ENCODE measurements at places on chromosomes 2 and 18.

GRCh38 chr2:146003337-146003736 is 1483.4 kb upstream of the ZEB2 start:
- DNase-seq: no peak

DNA sequence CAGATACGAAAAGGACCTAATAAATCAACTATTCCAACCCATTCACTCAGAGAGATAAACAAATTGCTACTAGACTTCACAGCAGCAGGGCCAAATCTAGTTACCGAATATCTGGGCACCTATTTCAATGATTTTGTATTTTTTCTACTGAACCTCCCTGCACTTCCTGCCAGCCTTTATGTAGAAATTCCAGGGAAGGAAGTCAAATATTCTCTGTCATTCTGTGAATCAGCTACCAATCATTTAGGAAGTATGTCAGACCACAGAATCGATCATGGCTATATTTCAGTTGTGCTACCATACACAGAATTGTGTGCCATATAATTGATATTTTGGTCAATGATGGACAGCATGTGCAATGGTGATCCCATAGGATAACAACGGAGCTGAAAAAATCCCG is 109.6 kb upstream of the SPOPL start:
- no peak for DNase-seq

- DNase-seq: no peak
Observed at GRCh38 chr2:16119741-16120140, 179.4 kb downstream of the MYCN start.

GRCh38 chr18:79625195-79625923 is 54.2 kb upstream of the CTDP1 start:
- no peak for DNase-seq

DNA sequence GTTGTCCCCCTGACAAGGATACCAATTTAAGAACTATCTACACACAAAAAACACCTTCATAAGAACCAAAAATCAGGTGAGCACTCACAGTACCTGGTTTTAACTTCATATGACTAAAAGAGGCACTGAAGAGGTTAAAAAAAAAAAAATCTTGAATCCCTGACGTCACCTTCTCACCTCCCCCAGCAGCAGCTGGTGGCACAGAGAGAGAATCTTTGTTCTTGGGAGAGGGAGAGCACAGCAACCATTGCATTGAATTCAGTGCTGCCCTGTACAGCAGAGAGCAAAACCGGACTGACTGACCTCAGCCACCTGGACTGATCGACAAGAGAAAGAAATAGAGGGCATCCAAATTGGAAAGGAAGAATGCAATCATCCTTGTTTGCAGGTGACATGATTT is 566.0 kb downstream of the TMX3 start:
- no peak for DNase-seq

DNA sequence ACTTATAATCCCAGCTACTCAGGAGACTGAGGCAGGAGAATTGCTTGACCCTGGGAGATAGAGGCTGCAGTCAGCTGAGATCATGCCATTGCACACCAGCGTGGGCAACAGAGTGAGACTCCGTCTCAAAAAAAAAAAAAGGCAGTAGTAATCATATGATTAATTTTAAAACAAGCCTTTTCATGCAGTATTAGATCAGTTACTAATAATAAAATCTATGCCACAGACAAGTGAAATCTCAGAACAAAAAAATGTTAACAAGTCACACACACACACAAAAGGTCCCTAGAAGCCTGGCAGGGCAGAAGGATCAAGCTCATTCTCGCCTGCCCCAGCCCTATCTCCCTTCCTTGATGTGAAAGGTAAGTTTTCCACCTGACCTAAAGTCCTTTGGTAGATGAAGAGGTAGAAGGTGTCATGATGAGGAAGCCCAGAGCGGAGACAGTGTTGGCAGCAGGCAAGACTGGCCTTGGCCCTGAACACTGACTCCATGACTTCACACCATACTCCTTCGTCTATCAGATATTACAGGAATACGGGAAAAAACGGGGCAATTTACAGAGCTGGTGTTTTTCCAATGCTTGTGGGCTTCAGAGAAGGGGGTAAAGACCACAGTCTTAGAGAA is 10.6 kb downstream of the KDSR start:
- DNase-seq: no peak

DNA sequence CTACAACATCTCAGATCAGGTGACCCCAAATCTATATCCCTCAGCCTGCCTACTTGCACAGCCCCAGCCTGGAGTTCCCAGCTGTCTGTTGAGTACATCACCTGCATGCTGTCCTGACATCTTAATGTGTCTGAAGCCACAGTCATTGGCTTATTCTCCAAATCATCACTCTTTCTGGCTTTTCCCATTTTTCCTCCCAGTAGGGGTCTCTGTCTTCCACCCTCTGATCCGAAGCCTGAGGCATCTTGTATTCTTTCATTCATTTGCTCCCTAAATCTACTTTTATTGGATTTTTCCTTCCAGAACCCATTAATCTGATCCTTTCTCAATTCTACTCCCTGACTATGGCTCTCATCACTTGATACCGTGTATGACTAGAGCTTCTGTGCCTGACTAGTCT is 332.9 kb upstream of the DCC start:
- DNase-seq: no peak

DNA sequence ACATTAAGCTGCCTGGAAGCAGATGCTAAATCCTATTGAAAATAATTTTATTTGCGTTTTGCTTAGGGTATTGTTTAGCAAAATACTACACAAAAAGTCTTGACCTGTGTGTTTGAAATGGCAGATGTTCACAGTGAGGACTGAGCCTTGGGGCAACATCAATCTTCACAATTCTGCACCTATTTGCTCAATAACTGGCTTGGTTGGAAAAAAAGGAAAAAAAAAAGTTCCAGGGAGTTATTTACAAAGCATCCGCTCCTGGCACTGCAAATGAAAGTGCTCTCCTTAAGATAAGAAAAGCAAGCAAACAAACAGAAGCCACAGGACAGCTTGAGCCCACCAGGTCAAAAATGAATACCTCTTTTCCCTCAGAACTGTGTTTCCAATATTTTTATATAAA is 77.7 kb downstream of the MAP2 start:
- DNase-seq: no peak

DNA sequence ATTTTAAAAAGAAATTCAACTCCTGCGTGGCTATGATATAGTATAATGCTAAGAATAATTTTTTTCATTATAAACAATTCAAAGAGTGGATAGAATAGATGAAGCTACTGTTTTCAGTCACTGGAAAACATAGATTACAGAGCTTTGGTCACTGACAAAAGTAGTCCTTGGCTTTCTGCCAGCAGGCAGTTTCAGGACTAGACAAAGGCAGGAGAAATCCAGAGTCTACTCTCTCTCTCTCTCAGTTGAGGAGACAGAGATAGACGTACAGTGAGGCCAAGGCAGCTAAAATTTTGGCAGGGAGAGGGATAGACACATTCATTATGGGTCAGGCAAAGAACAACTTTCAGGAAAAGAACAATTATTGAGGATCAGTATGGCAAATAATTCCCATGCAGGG is 491.4 kb upstream of the CRIM1 start:
- DNase-seq: no peak

- no peak for DNase-seq
Observed at GRCh38 chr2:172742931-172743540, 7.4 kb downstream of the RAPGEF4 start.

DNA sequence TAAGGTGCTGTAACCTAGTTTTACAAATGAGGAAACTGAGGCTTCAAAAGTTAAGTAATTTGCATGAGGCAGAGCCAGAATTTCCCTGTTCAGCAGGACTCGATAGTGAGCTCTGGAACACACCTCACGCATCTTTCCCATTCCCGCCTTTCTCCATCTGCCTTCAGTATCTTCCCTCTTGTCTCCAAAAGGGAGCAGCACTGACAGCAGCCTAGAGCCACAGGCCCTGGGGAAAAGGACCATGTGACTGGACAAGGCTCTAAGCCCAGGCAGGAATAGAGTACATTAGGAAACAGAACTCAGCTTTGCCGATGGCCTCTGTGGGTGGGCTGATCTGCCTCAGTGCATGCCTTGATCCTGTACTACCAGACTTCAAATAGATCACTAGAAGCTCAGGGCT is 21.5 kb downstream of the GPR155 start:
- DNase-seq: no peak

DNA sequence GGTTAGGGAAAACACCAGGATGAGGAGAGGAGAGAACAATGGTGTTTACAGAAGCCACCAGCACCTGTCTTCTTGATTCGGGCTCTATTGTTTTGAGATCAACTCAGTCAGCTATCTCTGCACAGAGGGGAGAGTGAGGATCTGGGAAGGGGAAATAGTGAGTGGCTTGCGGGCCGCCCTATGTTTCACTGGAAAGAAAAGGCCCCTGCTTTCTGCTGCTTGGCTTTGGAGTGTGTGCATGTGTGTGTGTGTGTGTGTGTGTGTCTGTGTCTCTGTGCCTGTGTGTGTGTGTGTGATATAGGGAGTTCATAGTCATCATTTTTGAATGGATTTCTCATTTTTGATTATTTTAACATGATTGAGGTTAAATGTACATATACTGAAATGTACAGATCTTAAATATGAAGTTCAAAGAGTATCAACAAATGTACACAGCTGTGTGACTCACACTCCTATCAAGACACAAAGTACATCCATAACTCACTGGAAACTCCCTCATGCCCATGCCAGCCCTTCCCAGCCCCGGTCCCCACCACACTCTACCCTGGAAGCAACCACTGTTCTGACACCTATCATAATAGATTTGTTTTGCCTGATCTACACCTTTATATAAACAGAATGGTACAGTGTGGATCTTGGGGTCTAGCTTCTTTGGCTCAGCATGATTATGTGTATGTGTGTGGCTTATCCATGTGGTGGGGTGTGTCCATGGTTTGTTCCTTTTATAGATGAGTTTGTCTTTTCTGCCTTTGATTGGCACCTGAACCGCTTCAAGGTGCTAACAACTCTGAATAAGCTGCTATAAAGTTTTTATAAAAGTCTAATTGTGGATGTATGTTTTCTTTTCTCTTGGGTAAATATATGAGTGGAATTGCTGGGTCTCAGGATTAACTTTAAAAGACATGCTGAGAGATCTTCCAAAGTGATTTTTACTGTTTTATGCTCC is 258.3 kb downstream of the SETBP1 start:
- no peak for DNase-seq

DNA sequence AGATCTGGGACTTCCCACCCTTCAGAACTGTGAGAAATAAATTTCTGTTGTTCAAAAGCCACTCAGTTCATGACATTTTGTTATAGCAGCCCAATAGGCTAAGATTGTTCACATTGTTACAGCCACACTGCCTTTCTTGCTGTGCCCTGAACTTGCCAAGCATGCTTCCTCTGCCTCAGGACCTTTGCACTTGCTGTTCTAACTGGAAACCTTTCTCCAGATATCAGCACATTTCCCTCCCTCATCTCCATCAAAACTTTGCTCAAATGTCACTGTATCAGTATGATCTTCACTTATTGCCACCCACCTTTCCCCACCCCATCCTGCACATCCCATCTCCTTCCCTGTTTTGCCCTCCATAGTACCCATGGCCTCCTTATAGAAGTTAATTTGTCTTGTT is 32.1 kb upstream of the MFSD6 start:
- no peak for DNase-seq

GRCh38 chr2:7724336-7724735 is 807.1 kb downstream of the RNF144A start:
- DNase-seq: no peak

DNA sequence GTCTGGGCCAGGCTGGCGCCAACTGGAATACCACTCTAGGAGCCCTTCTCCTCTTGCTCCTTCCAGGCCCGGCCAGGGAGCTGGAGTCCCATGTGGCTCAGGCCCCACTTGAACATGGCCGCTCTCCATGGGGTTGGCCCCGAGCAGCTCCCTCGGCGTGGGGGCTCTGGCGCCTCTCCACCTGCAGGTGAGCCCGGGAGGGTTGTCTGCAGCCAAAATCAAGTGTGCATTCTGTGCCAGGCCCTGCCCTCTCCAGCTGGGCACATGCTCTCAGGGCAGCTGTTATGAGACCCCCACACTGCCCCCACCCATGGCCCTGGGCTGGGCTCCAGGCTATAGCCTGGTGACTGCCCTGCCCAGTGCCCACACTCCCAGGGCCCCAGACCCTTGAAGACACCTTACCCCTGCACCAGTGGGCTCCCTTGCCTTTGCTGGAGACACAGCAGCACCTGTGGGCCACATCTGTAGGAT is 45.8 kb upstream of the HS6ST1 start:
- DNase-seq: no peak

DNA sequence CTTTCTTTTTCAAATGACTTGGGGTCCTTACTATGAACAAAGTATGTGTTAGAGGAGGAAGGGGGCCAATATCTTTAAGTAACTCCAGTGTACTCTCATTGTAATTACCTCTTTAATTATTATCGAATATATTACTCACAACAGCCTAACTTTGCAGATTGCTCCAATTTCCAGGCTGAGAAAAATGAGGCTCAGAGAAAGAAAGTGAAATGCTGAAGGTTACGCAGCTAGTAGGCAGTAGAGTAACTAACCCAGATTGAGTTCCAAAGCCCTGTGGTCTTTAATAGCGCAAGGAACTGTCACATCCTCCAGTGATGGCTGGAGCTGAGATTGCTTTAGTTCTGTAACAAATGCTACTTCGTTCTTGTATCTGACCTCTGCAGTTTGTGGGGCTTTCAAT is 2.2 kb upstream of the GYPC start:
- no peak for DNase-seq

DNA sequence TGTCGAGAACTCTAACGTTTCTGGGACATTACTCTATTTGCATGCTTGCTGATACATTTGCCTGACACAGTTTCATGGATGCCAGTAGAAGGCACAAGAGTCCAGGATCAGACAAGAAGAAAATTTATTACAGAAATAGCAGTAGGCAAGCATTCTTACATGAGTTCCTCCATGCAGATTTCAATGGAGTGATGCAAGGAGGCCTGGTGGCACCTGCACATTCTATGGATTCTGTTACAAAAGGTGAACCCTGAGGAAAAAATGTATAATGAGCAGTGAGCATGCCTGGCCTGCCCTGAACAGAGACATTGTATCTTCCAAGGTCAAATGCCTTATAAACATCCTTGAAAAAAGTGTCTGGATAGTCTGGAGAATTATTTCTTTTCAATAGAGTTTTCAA is 142.9 kb downstream of the DSEL start:
- DNase-seq: no peak

DNA sequence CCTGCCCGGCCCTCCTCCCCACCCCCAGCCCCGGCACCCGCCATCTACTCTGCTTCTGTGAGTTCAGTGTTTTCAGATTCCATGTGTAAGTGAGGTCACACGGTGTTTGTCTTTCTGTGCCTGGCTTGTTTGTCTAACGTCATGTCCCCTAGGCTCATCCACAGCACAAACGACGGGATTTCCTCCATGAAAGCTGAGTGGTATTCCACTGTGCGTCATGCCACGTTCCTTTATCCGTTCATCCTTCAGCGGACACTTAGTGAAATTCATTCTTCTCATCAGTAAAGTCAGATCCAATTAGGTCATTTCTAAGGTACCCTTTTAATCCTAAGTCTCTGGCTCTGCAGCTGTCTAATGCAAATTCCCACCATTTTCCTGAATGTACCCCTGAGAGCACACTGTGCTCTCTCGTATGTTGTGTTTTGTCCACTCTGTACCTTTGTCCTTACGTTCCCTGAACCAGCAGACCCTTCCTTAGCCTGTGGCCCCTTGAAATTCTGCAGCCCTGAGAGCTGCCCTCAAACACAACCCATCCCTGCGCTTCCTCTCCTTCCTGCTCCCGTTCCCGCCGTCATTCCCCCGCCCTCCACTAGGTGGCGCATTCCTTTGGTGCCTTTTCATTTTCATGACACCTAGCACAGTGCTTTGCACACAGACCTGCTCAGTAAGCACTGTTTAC is 44.1 kb downstream of the TRAPPC12 start:
- DNase-seq: peak; percentile 74

All from activated CD4-positive, alpha-beta T cell treated with anti-CD3 and anti-CD28 coated beads, Interleukin-2, amount 50 U/mL, for 1 hour (primary cell).